ENCODE measurements at places on chromosomes 4 and X.

DNA sequence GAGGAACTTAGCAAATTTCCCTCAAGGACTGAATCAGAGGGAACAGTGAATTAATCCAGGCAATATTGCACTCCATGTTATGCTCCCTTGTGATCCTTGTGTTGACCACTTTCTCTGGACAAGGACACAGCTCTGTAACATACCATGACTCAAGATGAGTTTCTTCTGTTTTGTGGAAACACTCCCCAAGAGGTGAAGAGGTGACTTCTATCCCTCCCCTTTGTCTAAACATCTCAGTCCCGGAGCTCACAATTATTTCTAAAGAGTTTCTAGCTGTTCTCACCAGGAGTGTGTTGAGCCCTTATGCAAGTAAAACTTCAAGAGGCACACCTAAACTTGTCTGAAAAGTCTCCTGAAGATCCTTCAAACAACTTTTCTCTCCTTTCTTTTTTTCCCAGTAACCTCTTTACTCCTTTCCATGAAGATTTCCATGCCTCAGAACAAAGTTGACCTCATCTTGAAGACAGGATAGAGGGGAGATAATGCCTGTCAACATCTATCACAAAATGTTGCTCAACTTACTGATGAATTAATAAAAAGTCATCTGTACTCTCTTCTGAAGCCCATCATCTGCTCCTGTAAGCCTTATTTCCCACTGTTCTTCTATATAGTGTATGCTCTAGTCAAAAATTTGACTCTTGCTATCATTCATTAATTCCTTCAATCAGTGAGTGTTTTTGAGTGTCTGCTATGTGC is 429.1 kb downstream of the SPRY1 start:
- DNase-seq: no peak

DNA sequence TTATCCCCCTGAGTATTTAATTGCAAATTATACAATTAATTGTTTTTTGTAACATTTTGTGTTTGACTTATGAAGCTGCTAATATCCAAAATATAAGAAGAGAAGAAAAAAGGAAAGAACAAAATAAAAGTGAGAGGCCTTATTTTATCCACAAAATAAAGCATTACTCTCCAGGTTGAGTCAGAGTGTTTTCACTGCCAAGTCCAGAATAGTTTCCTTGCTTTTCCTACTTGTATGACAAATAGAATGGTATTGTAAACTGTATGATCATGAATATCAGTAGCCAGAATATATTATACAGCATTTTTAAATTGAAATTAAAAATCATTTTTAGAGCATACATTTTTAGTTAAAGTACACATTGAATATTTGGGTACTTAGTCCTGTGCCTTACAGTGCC is 237.8 kb downstream of the NDST4 start:
- no peak for DNase-seq

DNA sequence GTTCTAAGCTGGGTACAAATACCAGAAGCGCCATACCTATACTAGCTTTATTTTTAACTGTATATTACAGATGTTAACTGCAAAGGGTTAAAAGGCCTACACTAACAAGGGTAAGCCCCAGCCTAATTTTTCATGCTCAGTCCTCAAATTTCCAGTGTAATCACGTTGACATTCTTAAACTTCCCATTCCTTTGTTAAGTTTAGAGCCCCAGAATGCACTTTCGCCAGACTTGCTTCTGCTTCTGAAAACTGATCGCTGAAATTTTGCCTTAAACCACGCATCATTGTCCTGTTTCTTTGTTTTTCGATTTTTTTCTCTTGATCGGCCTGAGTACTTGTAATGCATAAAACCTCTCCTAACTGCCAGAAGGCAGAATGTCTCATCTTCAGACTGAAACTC is 2141.9 kb upstream of the AGA start:
- no peak for DNase-seq

GRCh38 chrX:130895299-130895698 is 7.7 kb downstream of the ENOX2 start:
- DNase-seq: no peak

GRCh38 chr4:187236209-187236890 is 512.7 kb upstream of the FAT1 start:
- DNase-seq: no peak

- DNase-seq: peak; percentile 42
Observed at GRCh38 chr4:54526560-54526959, 131.2 kb upstream of the KIT start.

DNA sequence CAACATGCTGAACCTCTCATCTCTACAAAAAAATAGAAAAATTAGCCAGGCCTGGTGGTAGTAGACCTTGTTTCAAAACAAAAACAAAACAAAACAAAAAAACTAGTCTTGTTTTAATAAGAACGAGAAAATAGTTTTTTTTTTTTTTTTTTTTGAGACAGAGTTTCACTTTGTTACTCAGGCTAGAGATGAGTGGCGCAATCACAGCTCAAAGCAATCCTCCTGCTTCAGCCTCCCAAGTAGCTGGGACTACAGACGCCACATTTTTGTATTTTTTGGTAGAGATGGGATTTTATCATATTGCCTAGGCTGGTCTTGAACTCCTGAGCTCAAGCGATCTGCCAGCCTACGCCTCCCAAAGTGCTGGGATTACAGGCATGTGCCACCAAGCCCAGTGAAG is 47.7 kb upstream of the UGDH start:
- DNase-seq: no peak

- DNase-seq: peak; percentile 71
Observed at GRCh38 chr4:139857021-139857420, 191.4 kb downstream of the MGST2 start.

DNA sequence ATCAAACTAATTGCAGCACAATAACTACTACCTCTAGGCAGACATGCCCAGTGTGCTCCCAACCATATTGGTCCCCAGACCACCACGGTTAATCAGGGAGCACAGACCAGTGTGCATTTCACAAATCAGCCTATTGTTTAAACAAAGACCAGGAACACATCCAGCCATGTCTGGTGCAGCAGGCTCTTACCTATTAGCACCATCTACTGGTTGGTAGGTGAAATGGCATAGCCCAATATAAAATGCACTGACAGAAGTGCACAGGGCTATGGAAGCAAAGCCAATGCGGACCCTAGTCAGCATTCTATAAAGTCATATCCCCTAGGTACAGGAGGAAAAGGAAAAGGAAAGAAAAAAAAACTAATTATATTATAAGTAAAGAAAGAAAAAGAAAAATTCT is 15.5 kb upstream of the CYLC1 start:
- peak; percentile 70 for DNase-seq

DNA sequence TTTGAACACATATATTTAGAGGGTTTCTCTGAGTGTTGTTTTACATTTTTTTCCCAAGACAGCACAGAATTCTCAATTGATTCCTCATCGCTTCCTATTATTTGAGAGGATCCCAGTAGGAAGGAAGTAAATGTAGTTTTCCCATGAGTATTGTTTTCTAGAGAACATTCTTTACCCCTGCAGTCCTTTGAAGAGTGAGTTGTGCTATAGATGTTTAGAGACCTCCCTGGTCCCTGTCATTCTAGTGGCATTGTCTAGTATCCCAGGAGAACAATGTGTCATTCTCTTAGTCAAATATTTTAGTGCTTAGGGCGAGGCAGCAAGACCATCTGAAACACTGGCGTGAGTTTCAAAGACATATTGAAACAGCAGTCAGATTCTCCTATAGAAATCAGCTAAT is 32.5 kb downstream of the SORBS2 start:
- no peak for DNase-seq

DNA sequence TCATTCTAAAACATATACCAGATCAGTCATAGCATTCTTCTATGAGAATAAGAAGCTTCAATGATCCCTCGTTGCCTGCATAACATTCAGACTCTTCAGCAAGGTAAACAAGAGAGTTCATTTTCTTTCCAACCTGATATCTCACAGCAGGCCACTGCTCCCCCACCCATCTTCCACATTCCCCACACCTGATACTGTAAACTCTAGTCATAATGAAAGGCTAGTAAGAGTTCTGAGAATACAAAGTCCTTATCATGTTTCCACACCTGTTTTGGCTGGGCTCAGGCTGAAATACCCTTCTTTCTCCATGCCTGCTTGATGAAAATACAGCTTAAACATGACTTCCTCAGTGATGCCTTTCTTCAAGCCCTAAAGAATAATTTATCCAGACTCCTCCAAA is 2.3 kb upstream of the AASDH start:
- no peak for DNase-seq

GRCh38 chr4:153114771-153115321 is 89.4 kb upstream of the TRIM2 start:
- DNase-seq: no peak

- no peak for DNase-seq
Observed at GRCh38 chrX:49082271-49082871, 2.7 kb upstream of the WDR45 start.

- peak; percentile 15 for DNase-seq
Observed at GRCh38 chr4:3369781-3370674, 71.7 kb upstream of the HGFAC start.

DNA sequence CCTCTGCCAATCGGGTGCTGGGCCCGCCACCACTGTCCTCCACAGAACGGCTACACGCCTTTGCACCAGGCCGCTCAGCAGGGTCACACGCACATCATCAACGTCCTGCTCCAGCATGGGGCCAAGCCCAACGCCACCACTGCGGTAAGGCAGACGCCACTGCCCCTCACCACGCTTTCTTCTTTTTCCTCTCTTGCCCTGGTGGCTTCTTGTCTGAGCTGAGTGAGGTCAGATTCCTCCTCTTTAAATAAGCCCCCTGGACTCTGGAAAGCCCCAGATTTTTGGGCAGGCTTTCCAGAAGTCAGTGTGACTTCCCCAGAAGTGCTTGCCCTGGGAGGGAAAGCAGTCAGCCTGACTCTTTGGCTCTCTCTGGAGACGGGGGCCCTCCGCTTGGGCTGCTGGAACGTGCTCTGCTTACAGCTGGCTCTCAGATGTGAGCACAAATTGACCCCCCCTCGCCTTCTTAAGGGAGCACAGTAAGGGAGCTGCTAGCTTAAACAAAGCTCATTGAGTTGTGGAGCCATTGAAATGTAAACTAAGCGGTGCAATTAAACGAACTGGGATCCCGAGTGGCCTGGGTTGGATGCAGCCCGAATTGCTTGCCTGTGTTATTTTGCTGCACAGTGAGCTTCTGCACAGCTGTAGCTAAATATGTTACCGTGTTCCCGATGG is 243.1 kb downstream of the ANK2 start:
- DNase-seq: peak; percentile 75

DNA sequence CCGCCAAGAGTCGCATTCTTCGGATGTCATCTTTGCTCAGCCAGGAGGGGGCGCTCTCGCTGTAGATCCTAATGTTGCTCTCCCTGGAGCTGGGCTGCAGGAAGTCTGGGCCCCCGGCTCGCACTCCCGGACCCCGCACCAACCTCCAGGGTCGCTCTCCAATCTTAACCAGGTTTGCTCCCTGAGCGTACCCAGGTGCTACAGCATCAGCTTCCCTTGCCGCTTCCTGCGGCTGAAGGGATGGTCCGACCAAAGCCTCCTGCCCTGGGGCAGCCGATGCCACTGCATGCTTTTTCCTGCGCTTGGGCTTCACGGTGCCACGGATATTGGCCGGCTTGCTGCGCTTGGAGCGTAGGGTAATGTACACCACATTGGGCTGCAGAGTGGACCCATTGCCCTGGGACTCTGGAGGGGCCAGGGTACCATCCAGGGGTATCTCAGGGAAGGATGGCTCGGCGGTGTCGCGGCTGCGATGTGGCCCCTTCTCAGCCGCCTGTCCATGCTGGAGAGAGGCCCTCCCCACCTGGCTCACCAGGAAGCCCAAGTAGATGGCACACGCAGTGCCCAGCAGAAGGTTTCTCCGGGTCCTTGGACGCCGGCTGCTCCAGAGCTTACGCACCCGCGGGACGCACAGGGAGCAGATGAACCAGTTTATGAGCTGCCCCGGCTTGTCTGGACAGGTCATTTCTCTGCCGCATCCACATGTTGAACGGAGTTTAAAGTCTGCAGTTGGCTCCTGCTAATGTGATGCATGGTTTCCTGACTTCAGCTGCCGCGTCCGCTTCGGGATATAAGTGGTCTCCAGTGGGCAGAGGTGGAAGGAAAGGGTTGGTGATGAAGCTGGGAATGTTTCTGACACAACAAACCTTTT is 1.9 kb downstream of the GASK1B start:
- DNase-seq: no peak

DNA sequence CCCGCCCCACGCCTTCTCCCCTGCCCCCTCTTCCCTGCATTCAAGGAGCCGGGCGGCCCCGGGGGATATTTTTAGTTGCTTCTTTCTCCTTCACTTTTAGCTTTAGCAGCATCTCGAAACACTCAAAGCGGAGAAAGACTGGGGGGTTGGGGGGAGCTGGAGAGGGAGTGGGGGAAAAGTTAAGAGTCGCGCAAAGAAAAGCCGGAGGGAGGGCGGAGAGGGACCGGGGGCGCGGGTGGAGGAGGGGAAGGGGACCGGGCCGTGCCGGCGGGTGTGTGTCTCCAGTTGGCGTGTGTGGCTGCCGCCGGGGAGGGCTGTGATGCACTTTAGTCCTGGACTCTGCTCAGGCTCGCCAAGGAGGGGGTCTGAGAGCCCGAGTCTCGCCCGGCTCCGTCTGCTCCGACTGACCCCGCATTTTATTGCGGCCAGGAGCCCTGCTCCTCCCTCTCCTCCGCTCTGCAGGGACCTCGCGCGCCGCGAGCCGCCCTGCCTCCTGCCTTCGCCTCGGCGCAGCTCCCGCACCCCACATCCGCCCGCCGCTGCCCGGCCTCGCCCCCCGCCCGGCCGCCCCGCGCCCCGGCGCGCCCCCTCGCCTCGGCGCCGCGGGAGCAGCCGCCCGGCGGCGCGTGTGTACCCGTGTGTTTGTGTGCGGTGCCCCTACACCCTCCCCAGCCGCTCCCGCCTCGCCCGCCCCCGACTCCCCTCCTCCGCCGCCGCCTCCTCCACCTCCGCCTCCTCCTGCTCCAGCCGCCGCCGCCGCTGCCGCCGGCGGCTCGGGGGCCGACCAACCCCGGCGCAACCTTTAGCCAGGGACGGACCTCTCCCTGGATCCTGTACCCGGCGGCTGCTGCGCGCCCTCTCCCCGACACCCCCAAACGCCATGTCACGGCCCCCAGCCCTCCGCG is 1.4 kb downstream of the ZNF827 start:
- peak; percentile 85 for DNase-seq

GRCh38 chr4:20017070-20017776 is 234.5 kb upstream of the SLIT2 start:
- DNase-seq: no peak

DNA sequence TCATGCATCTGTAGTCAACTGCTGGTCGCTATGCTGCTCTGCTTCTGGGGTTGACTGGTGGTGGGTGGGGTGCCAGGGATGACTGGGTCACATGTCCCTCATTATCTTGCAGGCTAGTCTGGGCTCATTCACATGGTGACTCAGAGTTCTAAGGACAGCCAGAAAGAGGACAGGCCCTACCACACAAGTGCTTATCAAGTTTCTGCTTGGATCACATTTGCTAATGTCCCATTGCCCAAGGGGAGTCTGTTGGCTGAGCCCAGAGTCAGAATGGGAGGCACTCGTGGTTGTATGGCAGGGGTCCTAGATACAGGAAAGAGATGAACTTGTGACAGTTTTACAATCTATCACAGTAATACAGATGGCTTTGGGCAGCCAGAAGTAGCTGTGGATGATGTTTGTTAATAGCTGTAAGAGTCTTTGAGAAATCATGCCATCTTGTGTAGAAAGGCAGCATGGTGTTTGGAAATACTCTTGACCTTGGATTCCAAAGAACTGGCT is 221.3 kb downstream of the GPAT3 start:
- no peak for DNase-seq

GRCh38 chr4:184400891-184401290 is 73.5 kb downstream of the IRF2 start:
- DNase-seq: no peak

Data from NCI-H1417 (cell line).